ENCODE measurements at places on chromosomes 2 and 18.

DNA sequence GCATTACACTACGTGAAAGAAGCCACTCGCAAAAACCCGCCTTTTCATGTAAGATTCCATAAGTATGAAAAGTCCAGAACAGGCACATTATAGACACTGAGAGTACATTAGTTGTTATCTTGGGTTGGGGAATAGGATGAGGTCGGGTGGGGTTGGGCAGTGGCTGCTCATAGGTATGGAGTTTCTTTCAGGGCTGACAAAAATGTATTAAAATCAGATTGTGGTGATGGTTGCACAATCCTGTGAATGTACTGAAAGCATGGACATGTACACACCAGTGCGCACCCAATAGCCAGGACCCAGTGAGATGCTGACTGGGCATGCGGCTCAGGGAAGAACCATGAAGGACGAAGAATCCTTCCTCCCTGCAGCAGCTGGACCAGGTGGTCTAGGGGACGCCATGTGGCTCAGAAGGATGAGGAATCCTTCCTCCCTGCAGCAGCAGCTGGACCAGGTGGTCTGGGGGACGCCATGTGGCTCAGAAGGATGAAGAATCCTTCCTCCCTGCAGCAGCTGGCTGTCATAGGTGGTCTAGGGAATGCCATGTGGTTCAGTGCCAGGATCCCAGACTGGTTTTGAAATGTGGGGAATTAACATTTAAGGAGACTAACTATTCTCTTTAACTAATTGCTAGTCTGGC is 50.1 kb downstream of the MBP start:
- DNase-seq = no peak

DNA sequence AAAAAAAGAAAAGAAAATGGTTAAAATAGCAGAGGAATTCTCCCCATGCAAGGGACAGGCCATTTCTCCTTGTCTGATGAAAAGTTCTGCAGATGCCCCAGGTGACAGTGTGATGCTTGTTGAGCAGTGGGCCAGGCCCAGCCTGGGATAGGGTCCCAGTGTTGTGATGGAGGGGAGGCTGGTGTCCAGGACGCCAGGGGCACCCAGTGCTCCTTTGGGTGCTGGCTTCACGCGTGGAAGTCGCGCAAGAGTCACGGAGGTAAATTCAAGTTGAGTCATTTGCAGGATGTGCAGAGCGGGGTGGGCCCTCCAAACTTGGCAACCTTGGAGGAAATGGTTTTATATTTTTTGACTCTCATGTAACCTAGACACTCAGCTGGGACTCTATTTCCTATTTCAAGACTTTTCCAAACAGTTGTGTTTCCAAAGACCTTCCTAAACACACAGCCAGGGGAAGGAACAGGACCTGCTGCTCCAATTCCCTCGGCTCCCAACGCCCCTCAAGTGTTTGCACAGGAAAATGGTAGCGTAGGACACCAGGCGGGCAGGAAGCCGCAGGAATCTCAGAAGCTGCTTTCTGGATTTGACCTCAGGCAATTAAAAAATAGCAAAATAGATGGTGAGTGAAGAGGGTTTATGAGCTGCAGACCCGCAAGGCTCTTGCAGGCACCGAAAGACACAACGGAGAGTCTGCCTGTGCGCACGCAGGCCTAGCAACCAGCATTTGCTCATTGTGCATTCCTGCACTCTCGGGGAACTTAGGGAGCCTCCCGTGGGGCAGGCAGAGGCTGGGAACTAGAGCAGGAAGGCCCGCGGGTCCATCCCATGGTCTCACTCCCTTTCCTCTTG is 107.1 kb upstream of the ODC1 start:
- no peak for DNase-seq

DNA sequence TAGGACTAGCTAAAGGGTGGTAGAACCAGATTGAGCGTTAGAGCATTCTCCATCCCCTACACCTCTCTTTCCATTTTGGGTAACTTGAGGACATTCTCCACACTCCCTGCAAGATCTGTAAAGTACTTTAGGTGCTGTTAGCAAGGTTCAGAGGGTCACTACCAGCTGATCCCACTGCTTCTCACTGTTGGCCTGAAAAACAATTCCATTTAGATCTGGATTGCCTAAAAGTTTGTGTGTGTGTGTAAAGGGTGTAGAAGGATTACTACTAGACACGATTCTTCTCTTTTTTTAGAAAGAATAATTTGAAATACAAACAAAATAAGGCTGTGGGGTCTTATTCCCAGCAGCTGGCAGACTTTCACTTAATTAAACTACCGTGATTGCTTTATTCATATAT is 95.1 kb upstream of the TMEM178A start:
- no peak for DNase-seq

DNA sequence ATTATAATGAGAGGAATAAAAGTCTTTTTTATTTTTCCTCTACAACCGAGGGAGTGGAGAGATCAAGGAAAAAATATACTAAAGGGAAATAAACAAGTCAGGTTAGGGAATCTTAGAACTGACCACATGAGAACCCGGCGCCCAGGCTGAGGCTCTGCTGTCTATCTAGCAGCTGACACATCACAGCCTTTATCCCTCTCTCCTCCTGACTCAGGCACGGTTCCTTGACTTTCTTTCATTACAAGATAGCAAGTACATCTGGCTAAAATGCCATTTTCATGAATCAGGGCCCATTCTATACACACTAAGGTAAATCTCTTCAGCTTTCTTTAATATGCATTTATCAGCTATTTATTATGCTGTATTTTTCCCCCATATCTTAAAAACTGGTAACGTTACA is 296.0 kb downstream of the TMX3 start:
- no peak for DNase-seq

DNA sequence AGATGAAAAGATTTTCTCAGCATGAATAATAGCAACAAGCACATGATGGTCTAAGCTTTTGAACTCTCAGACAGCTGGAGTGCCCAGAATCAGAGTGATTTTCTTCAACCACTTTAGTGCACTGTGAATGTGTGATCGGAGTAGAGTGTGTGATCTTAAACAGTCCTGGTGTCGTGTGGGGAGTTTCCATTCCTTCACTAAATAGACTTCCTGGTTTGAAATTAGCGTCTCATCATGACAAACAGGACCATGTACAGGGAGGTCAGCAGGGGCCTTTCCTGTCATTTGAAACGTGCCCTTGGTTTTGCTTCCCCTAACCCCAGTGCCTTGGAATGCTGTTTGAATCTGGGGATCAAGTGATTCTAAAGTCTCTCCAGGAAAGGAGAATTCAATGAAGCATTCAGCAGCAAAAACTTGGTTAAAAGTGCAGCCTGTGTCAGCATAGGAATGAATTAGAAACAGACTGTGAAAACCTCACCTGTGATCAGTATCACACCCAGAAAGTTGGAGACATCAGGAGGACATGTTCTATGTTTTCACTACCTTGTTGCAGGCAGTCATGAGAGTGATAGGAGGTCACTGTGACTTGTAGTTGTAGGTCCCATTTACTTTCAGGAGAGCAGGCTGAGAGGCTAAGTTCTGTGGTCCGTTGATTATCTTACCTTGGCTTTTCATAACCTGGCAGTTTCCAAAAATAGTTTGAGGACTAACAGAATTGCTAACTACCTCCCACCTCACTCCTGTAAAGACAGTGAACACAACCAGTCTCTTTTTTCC is 400.3 kb downstream of the MTX2 start:
- no peak for DNase-seq

DNA sequence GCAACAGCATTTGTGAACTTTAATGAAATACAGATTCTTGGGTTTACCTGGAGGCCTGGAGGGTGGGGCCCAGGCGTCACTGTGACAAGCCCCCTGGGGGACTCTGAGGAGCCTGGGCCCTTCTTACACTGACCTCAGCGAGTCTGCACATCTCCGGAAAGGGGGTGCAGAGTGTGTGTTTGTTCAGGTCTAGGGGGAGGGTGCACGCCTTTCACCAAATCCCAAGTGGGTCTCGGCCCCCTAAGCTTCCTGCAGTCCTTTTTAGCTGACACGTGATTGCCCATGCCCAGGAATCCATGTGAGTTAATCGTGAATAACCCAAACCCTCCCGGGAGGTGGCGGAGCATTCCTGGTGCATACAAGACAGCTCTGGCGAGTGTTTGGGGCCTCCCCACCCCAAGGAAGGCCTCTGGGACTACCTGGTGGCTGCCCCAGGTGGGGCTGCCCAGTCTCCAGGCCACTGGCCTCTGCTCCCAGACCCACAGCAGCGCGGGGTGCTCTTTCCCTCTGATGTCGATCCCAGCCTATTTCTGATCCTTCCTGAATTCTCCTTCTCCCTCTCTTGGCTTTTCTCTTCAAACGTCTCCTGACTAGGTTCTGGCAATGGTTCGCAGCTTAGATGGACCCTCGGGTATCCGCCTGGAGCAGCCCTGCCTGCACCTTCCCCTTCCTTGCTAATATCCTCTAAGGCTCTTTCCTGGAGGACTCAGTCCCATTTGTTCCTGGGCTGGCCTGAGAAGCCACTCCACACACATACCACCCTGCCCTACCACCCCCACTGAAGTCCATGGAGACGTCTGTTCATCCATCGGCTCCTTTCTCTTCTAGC is 10.0 kb downstream of the NGEF start:
- DNase-seq = no peak

- DNase-seq = peak; percentile 28
Observed at GRCh38 chr18:11995445-11996189, 14.3 kb downstream of the IMPA2 start.

DNA sequence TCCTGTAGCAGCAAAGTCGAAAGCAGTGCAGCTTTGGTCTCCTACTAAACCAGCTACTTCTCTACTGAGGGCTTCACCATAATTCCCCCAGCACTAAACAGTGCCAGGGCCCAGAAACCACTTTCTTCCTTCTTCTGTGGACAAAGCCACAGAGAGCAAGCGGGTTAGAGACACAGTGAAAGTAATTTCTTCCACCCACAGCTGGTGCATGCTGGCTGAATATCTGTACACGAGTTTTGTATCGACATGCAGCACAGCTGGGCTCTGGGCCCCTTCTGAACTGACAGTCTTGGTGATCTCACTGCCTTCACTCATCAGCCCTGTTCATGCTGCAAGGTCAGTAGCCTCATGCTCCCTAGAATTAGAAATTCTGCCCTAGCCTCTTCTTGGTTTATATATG is 74.0 kb upstream of the SULT1C3 start:
- DNase-seq = no peak

DNA sequence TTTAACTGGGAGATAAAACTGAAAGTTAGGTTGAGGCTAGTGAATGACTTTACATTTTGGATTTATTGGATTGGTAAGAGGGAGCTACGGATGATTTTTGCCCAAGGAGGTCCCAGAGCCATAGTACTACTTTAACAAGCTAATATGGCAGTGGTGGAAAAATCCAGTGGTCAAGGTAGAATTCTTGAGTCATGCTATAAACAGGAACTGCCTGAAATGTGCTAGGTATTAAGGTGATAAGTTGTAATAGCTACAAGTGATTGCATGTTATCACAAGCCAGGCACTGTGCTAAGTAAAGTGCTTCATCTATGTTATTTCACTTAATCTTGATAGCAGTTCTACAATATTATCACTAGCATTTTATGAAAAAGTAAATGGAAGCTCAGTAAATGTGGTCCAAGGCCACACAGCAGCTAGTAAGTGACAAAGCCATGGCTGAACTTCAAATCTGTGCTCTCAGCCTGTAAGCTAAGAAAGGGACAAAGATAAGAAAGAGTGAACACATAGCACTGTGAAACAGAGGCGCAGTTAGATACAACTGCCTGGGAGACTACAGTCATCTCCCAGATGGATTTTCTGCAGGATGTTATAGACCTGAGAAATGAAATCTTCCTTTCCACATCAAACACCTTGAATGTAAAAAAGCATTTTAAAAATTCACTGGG is 469.6 kb downstream of the TGIF1 start:
- no peak for DNase-seq

DNA sequence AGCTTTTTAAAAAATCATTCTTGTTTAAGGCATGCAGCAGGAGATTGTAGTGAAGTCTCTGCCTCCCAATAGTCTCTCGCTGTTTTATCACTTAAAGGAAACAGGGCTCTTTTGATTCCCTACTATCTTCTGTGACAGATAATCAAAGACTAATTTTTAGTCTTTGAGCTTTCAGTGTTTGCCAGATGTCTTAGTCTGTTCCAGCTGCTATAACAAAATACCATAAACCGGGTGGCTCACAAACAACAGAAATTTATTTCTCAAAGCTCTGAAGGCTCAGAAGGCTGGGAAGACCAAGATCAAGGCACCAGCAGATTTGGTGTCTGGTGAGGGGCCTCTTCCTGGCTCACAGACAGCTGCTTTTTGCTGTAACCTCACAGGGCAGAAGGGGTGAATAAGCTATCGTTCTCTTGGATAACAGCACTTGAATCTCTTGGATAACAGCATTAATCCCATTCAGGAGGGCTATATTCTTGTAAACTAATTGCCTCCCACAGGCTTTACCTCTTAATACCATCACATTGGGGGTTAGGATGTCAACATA is 37.8 kb upstream of the STAT4 start:
- no peak for DNase-seq

DNA sequence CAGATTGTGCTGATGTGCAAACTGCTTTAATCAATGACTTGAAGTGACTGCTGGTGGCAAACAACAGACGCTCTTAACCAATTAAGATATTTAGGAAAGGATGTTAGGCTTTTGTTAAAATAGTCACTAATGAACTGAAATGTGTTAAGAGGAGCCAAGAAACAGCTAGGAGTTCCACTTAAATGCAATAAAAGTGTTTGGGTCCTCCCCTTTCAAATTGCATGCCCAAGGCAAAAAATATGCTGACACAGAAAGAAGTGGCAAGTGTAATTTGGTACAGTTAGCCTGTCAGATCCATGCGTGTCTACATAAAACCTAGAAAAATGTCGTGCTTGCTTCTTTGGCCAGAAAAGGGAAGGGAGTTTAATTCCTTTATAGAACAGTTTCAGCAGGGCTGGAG is 61.9 kb downstream of the XRCC5 start:
- DNase-seq = no peak

- DNase-seq = peak; percentile 11
Observed at GRCh38 chr2:101223814-101224231, 28.9 kb upstream of the CNOT11 start.

DNA sequence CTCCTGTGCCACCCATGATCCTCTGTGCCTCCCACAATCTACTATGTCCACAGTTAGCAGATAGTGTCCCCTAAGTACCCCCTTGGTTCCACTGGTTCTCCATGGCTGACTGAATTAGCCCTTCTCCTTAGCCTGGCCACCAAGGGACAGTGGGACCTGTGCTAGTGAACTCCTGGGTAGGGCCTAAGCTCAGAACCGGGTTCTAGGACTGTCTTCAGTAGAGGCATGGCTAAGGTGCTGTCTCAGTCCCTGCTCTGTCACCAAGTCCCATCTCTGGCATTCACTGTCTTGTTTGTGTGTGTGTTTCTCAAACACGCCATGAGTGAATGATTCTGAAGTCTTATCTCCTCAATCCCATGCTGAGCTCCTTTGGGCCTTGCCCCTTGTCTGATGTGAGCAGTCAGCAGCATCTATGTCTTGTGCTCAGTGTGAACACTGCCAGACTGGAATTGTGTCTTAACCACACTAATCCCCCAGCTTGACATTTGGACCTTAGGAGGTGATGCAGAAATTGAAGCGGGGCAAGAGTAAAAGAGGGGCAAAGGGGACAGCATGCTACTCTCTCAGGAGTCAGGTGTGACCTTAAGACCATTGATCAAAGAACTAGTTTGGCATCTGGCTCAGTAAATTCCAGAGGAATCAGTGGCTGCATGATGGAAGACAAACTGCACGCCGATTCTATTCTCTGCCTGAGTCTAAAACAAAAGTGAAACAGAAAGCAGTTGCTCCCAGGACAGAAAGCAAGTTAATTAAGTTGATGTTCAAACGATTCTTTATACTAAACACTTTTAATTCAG is 190.5 kb downstream of the ALPK2 start:
- no peak for DNase-seq
